ENCODE measurements at places on chromosomes 2 and 18. TPM values are rescaled to one million over a fixed set of nuclear protein-coding genes. Genes with fewer than 3 reads are reported as not detected.

DNA sequence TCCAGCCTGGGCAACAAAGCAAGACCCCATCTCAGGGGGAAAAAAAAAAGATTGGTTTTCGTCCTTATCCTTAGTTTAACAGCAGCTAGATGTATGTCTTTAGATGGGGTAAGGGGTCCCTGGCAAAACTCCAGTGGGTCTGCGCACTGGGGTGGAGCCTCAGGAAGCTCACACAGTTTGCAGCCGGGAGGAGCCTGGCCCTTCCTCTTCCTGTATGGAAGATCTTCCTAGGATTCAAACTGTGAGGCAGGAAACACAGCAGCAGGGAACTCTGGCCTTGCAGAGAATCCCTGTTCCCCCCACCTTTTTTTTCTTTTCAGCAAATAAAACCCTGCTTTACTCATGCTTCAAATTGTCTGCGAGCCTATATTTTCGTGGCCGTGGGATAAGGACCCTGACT is 12.5 kb upstream of the GRP start:
- no peaks in the 10 kb centered on the region for H3K27me3 ChIP-seq
- no peak for DNase-seq
- no peaks in the 10 kb centered on the region for H3K36me3 ChIP-seq
- no peak overlapping the region for H3K4me3 ChIP-seq
- H3K4me1 ChIP-seq: peaks cover 15% of the 10 kb centered on the region

DNA sequence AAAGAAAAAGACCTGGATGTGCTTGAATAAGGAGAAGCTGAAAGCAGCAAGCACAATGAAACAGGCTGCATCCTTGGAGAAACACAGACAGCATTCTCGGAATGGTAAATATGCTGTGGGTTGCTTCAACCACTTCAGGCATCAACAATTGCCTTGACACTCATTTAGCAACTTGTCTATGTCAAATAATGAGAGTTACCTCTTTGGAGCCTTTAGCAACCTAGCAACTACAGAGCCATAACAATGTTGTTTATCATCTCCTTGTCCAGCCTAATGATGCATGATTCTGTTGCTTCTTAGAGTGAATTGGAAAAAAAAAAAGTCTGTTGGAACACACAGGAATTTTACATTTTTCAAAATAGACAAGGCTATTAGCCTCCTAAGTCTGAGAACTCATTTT is 410.6 kb downstream of the PIK3C3 start:
- H3K4me3 ChIP-seq: no peak overlapping the region
- no peak for DNase-seq
- no peaks in the 10 kb centered on the region for H3K36me3 ChIP-seq
- H3K27me3 ChIP-seq: no peaks in the 10 kb centered on the region
- H3K4me1 ChIP-seq: no peaks in the 10 kb centered on the region

- H3K4me1 ChIP-seq: peaks cover 9% of the 10 kb centered on the region
- H3K4me3 ChIP-seq: no peak overlapping the region
- peaks cover 14% of the 10 kb centered on the region for H3K27me3 ChIP-seq
Measured at GRCh38 chr2:1563084-1563857, 150.0 kb downstream of the TPO start.

- H3K27ac ChIP-seq: no peak overlapping the region
- DNase-seq: no peak
- H3K27me3 ChIP-seq: no peaks in the 10 kb centered on the region
- no peak overlapping the region for H3K4me3 ChIP-seq
- H3K36me3 ChIP-seq: no peaks in the 10 kb centered on the region
Measured at GRCh38 chr18:74381621-74382295, 66.1 kb downstream of the C18orf63 start.

DNA sequence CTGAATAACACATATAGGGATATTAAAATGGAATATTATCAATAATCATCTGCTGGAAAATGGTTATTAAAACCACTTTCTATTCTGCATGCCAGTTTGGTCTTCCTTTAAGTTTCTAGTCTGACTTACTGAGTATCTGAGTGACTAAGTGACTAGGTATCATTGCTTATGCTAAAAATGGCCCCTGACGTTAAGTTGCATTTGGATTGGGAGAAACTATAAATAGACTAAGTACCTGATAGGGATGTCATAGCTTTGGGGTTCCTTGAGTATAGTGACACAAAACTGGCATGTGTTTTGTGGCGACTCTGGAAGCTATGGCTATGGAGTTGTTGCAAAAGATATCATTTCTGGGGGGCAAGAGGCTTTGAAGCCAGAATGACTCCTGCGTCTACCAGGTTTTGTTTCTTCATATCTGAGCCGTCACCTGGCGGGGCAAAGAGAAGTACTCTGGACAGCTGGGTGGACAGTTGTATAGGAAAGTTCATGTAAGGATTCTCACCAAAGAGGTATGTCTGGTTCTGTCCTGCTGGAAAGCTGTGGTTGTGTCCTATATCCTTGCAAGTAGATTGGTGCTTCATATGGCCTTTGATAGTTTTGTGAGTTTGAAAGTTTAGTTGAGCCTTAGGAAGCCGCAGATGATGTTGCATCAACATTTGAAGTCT is 17.9 kb downstream of the ITGAV start:
- peaks cover 18% of the 10 kb centered on the region for H3K4me1 ChIP-seq
- no peaks in the 10 kb centered on the region for H3K27me3 ChIP-seq
- no peak overlapping the region for H3K4me3 ChIP-seq
- no peak for DNase-seq
- no peak overlapping the region for H3K27ac ChIP-seq
- peaks cover 11% of the 10 kb centered on the region for H3K36me3 ChIP-seq

DNA sequence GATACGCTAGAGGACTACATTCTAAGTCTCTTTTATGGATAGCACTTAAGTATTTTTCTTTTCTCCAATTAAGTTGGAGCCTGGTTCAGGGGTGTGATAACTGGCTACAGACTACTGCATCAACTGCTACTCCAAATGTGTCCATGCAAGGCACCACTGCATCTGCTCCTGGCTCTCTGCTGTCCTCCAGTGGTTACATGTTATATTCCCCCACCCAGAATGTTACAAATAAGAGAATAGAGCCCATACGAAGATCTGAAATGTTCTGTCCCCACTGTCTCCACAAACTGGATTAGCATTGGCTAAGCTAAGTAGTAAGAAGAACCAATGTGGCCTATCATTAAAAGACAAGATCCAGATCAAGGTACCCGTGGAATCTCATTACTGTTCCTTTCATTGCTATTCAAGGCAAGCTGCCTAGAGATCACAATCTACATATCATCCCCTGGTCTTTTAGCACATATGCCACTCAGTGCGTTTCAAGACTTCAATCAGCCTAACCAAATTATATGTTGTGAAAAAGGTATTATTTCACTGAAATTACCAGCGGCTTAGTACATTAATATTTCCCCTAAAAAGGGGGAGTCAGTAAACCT is 308.3 kb upstream of the SLC8A1 start:
- no peaks in the 10 kb centered on the region for H3K27me3 ChIP-seq
- DNase-seq: no peak
- no peak overlapping the region for H3K4me3 ChIP-seq
- peaks cover 5% of the 10 kb centered on the region for H3K4me1 ChIP-seq
- H3K27ac ChIP-seq: no peak overlapping the region
- H3K36me3 ChIP-seq: no peaks in the 10 kb centered on the region

DNA sequence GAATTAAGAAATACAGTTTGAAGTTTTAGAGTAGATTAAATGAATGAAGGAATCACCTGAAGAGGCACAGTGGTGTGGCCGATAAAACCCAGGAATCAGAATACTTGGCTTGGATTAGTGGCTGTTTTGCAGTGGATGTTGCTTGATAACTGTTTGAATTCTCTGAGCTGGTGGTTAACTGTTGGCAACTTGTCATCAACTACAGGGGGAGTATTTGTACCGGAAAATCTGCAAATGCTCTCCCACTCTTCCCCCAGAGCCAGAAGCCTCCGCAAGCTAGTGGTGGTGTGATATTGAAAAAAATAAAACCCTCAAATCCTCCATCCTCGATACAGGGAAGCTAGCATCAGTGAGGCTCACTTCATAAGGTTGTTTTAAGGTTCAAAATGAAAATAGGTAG is 326.7 kb downstream of the DPP10 start:
- no peak overlapping the region for H3K27ac ChIP-seq
- no peaks in the 10 kb centered on the region for H3K4me1 ChIP-seq
- no peaks in the 10 kb centered on the region for H3K36me3 ChIP-seq

FAM237A gene
- not detected for total RNA-seq

- DNase-seq: no peak
- peaks cover 3% of the 10 kb centered on the region for H3K4me1 ChIP-seq
- H3K27me3 ChIP-seq: no peaks in the 10 kb centered on the region
- no peak overlapping the region for H3K27ac ChIP-seq
- H3K36me3 ChIP-seq: no peaks in the 10 kb centered on the region
Measured at GRCh38 chr2:200735061-200735460, 76.6 kb upstream of the BZW1 start.

GRCh38 chr2:121297217-121297830 is 12.3 kb upstream of the TFCP2L1 start:
- no peak overlapping the region for H3K27ac ChIP-seq
- H3K4me3 ChIP-seq: no peak overlapping the region
- H3K36me3 ChIP-seq: no peaks in the 10 kb centered on the region
- H3K27me3 ChIP-seq: no peaks in the 10 kb centered on the region
- no peak for DNase-seq

FKBP1B gene
- 7.3 TPM for total RNA-seq

DNA sequence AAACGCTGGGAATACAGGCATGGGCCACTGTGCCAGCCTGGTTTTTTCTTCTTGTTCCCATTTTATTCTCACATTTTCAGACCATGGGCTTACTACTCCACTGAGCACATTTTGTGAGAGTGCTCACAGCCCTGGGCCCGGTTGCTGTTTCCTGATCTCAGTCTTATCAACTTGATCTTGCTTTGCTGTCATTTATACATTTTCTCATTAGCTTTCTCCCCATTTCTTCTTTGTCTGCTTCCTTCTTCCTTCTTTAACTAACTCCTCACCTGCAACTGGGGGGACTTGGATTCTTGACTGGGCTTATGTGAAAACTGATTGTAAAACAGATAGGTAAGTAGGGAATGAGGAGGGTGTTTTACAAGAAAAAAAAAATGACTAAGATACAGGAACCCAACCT is 117.3 kb downstream of the PLB1 start:
- no peak for DNase-seq
- H3K4me1 ChIP-seq: peaks cover 20% of the 10 kb centered on the region
- no peaks in the 10 kb centered on the region for H3K36me3 ChIP-seq
- H3K27me3 ChIP-seq: no peaks in the 10 kb centered on the region

DNA sequence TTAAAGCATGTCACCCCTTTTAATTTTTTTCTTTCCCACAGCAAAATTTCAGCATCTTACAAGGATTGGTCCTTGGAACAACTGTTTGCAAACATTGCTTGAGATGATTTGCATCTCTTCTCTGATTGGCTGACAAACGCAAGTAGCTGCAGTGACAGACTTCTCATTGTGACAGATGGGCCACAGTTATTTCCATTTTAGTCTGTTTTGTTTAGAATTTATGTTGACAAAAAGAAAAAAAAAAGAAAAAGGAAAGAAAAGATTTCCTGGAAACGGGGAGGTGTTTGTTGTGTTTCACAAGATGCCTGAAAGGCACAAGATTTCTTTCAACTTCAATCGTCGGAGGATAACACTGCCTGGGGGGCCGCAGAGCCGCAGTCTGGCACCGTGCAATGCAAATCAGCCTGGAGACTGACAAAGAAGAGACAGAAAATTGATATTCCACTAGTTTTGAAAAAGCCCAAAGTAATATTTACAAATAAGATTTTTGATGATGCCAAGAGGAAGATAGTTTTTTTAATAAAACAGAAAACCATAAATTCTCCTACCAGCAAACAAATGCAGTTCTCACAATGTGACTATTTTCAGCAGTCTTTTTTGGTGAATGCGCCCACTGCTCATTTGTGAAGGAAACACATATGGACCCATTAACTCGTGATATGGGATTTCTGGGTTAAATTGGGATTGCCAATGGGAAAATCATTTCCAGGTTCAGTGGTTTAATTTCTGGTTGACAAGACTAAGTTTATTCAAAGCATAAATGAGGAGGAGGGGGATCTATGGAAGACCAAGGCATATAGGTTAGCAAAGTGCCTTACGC is 296.2 kb upstream of the SMIM21 start:
- no peaks in the 10 kb centered on the region for H3K4me1 ChIP-seq
- H3K27ac ChIP-seq: no peak overlapping the region
- no peak for DNase-seq
- no peak overlapping the region for H3K4me3 ChIP-seq

ZNF521 gene
- total RNA-seq: 6.4 TPM

DNA sequence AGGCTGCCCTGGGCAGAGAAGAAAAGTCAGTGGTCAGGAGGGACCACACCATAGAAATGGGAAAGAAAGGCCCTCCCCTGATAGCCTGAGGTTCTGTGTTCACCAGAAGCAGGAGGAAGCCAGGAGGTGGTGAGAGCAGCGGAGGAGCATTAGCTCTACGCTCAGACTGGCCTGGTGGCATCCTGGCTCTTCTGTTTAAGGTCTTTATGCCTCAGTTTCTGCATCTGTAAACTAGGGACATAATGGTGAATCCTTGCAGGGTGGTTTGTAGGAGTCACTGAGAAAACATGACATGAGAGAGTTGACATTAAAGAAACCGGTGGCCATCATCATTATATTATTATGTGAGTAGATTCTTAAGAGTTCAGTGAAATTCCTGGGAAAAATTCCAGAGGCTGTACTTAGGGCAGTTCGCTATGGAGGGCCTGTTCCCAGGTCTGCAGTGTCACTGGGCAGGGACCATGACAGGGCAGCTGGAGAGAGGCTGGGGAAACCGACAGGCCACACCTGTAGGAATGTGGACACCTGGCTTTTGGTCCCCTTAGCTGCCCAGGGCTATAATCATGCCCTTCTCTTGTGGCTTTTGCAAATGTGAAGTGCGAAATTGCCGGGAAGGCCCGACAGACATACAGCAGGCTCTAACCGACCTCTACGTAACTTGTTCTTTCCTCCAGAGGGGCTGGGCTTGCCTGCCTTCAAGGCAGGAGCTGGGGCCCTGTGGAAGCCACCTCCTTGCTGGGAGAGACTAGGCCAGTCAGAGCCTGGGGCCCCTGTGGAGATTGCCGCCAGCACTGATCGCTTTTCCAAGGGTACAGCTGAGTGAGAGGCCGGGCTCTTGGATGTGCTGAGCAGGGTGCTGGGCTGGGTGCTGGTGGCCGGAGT is 31.0 kb downstream of the GLI2 start:
- no peaks in the 10 kb centered on the region for H3K36me3 ChIP-seq
- H3K27me3 ChIP-seq: no peaks in the 10 kb centered on the region
- H3K4me3 ChIP-seq: no peak overlapping the region
- H3K27ac ChIP-seq: no peak overlapping the region
- peak; percentile 42 for DNase-seq
- peaks cover 36% of the 10 kb centered on the region for H3K4me1 ChIP-seq

DNA sequence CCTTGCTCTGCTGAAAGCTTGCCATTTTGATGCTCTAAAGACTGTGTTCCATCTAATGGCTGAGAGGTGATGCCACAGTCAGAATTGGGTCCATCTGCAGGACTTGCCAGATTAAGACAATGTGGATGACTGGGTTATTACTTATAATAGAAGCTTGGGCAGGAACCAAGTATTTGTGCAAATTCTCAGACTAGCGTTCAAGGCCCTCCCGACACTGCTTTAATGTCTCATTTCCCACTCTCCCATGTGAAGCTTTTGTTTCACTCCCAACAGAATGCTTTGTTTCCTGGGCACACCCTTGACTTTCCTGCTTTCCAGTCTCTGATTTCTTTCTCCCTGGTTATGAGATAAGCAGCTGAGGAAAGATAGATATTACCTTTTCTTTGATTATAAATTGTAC is 215.8 kb downstream of the KCNS3 start:
- no peaks in the 10 kb centered on the region for H3K27me3 ChIP-seq
- no peaks in the 10 kb centered on the region for H3K36me3 ChIP-seq
- DNase-seq: no peak
- no peaks in the 10 kb centered on the region for H3K4me1 ChIP-seq
- H3K27ac ChIP-seq: no peak overlapping the region

- no peak overlapping the region for H3K4me3 ChIP-seq
- H3K27ac ChIP-seq: peak overlapping the region; percentile 29
- no peaks in the 10 kb centered on the region for H3K36me3 ChIP-seq
- DNase-seq: peak; percentile 82
- H3K4me1 ChIP-seq: no peaks in the 10 kb centered on the region
Measured at GRCh38 chr18:59823596-59824195, 76.1 kb upstream of the PMAIP1 start.

Measured in suprapubic skin (tissue), 4 donors.